ENCODE measurements at places on chromosomes 5 and 9.
A peak's percentile ranks its signal among the peaks of the same experiment; 100 is the strongest.

DNA sequence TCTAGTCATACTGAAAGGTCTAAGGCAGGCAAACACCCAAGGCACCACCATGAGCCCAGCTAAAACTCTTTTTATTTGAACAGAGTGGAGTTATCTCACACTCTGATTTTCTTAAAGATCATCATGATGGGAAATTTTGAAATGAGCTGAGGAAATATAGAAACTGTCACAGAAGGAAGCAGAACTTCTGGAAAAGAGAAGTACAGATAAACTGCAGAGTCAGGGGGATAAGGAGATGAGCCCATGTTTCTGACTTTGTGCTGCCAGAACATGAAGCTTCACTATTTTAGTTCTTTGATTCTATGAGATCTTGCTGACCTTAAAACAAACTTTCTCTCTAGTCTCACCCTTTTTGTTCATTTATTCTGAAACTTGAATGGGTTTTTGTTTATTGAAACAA is 406.5 kb upstream of the EDIL3 start:
- no peak for DNase-seq

- DNase-seq: no peak
These were observed 6.7 kb upstream of the TMEM252 start for GRCh38 chr9:68547417-68547816.

DNA sequence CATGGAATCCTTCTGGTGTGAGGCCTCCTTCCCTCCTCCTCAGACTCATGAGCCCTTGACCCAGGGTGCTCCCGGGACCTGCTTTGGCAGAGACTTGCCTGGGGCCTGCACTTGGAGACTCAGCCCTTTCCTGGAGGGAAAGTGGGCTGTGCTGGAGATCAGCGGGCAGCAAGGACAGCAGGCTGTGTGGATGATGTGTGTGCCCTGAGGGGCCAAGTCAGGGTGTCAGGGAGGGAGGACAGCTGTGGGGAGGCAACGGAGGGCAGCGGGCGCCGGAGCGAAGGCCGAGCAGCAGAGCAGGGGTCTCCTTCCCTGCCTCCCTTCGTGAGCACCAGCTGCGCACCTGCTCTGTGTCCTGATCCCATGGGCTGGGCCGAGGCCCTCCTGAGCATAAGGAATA is 6.1 kb upstream of the CSF2 start:
- no peak for DNase-seq

GRCh38 chr5:57448287-57448686 is 34.3 kb downstream of the ACTBL2 start:
- DNase-seq: no peak

DNA sequence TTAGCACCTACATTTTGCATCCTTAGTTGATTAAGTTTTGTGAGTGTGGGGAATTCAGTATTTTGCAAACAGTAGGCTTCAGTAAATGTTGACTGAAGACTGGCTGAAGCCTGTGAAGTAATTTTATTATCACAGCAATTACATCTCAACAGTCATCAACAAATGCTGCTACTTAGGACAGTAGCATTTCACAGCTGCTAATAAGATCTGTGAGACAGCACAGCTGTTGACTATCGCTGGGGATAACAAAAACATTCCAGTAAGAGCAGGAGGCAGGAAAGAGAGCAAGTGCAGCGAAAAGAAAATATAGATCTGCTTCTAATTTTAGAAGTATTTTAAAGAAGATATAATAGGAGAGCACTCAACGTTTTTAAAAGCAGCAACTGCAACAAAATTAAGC is 117.3 kb upstream of the FGF10 start:
- no peak for DNase-seq

DNA sequence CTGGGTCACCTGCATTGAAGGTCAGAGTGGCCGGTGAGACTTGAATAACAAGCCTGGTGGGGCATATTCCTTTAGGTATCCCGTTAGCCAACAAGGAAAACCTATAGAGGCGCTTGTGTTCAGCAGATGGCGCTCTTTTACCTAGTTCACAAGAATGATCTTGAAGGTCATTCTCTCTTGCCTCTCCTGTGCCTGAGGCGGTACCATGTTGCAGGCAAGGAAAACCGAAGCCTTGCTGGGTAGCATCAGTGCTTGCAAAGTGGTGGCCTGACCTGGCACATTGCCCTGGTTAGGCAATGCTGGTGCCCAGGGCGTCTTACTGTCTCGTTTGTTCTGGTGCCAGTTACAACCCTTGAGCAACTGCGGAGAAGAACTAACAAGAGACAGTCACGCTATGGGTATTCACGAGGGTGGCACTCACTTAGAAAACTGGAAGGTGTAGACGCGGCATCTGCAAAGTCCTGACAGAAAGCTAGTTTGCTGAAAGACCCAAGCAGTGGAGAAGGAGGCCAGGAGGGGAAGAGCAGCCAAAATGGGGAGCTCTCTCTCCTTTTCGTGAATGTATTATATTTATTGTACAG is 56.7 kb downstream of the AOPEP start:
- peak; percentile 9 for DNase-seq

GRCh38 chr5:123709422-123709821 is 197.4 kb downstream of the CSNK1G3 start:
- DNase-seq: no peak
